ENCODE measurements at places on chromosomes 3 and 15.

DNA sequence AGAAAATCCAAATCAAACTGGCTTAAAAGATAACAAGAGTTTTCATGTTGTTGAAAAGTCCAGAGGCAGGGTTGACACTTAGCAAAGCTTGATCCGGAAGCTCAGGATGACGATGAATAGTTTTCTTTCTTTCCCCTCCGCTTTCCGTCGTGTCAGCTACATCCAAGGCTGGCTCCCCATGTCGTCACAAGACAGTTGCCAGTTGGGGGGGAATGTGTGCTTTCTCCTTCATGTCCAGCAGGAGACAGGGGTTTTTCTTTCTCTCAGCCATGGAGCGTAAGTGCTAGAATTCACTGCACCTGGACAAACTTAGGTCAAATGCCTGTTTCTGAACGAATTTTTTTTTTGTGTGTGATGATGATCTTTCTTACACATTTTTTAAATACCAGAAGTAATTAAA is 273.8 kb upstream of the RGMA start:
- DNase-seq = no peak

GRCh38 chr3:193711964-193712598 is 119.1 kb downstream of the OPA1 start:
- no peak for DNase-seq

GRCh38 chr3:64224826-64225610 is at the start of gene PRICKLE2:
TSS of gene PRICKLE2 (minus strand) at chr3:64225466. CDS start at chr3:64198927, 26,539 bp downstream.
- no peak for DNase-seq

DNA sequence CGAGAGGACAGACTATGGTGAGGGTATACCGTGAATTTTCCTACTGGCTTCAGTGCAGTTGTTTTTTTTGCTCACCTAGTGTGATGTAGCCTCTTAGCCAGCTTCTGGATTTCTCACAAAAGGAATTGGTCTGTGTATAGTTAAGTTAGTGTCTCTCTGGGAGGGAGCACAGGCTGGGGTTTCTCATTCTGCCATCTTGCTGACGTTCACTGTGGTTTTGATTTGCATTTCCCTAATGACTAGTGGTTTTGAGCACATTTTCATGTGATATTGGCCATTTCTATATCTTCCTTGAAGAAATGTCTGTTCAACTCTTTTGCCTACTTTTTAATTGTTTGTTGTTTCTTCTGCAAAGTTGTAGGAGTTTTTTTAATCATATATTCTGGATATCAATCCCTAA is 2.2 kb upstream of the CD86 start:
- DNase-seq = no peak

DNA sequence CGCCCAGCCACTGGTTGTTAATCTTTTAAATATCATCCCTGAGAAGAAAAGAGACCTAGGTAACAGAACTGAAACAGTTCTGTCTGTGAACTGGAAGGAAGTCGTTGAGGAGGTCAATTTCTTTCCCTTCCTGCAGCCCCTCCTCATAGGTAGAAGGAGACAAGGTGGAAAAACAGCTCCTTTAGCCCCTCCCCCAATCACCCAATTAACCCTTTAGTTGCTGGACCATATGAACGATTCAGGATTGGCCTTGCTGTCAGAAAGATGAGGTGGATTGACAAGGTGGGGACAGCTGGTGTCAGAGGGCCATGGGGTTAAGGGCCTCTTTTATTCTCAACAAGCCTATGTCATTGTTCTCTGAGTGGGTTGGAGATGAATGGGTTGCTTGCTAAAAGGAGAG is 36.0 kb upstream of the ZNF445 start:
- no peak for DNase-seq
